ENCODE measurements at places on chromosomes 12 and 14.

DNA sequence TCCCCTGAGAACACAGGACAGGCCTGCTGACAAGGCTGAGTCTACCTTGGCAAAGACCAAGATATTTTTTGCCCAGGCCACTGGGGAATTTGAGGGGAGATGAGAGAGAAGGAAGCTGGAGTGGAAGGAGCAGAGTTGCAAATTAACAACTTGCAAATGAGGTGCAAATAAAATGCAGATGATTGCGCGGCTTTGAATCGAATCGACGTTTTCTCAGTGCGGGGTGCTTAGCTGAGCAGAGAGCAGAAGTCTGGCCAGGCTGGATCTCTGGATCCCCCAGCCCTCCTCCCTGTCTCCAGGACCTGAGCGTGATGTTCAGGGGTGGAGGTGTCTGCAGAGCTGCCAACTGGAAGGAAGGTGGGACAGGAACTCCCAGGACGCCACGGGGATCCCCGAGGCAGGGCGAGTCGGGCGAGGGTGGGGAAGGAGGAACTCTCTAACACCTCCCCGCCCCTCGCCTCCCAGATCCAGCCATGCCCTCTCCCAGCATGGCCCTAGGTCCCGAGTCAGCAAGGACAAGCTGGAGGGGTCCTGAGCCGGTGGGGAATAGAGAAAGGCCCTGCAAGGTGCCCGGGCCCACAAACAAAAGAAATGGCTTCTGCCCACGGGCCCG is 527 bp upstream of the CARMIL3 start:
- no peak for DNase-seq

- DNase-seq, result no peak
Measured at GRCh38 chr12:13725049-13725448, 256.4 kb downstream of the GRIN2B start.

DNA sequence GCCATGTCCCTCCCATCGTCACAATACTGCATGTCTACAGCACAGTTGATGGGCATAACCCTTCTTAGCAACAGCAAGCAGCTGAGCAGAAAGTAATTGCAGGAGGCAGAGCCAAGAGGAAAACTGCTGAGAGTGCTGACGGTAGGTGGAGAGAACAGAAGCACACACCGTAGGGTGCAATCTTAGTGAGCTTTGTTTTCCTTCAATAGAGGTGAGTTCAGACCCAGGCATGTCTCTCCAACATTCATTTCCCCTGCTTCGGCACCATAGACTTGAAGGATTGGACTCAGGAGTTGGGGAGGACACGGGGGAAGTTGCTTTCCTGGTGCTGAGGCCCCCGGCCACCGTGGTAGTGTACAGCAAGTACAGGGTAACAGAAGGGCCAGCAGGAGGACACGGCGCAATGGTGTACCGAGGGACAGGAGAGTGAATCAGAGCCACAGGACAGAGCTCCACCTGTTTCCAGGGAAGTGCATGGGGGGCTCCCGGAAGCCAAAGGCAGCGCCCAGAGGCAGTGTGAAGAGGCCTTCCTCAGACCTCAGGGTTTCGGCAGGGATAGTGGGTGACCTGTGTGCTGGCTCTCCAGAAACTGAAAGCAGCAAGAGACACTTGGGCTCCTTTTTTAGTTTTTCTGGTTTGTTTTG is 36.3 kb upstream of the SINHCAF start:
- DNase-seq, result no peak

DNA sequence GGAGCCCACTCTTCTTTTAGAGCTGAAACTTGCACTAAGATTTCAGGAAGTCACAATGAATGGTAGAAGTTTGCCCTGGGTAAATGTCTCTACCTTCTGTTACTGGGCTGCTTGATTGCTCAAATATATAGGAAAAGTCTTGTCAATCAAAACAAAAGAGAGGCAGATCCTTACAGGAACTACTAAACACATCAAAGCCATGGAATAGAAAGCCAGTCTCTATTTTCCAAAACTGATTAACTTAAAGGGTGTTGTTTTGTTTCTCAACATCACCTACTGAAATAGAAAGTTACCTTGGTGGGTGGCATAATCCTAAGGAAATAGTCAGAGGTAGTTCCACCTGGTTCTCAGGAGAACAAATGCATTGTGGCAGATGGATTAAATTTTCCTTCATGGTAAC is at the start of gene GPHB5:
TSS of gene GPHB5 (minus strand) at position 101 of the 400 bp plus-strand sequence. CDS start 1,086 bp downstream, outside the sequence.
- DNase-seq, result no peak

DNA sequence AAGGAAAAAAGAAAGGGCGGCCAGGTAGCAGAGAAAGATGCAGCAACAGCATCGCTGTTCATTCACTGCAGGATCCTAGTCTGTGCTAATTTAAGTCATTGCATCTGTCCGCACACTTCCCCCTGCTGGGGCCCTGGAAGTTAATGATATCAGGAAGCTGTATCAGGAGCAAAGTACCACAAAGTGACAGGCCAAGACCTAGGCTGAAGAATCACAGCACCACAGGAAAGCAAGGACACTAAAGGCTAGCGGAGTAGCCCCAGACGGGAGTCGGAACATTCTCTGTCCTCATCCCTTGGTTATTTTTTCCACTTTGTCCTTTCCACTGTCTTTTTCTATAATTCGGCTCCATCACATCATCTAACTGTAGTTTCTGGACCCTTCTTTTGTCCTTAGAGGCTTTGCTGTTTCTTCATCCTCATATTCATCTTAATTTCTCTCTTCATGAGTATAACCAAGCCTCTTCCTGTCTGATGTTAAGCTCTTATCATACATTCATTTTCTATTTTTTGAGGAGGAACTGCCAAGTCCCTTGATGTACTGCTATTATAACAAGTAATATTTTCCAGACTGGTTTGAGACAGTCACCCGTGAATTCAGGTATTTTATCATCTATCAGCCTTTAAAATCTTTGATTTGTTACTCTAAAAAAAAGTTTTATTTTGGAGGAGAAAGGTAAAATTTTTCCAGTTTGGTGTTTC is 28.3 kb downstream of the DUSP16 start:
- no peak for DNase-seq

DNA sequence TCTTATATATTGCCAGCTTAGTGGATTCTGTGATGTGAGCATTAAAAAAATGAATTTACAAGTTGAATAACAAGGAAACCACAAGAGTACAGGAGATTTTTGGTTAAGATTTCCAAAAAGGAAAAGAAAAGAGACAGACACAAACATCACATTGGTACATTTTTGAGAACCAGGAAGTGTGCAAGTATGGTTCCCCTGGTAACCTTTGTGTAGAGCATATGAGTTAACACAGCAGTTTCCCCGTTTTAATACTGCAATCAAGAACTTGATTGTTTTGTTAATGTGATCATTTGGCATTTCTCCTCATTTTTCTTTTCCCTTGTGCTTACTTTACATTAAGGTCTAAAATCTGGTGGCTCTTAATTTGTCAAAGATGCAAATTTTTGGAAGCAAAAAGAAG is 490.4 kb upstream of the ATP2B1 start:
- DNase-seq, result no peak

Measured in posterior vena cava (tissue), 2 donors.